ENCODE measurements at places on chromosomes 13 and 19. TPM values are rescaled to one million over a fixed set of nuclear protein-coding genes. Genes with fewer than 3 reads are reported as not detected.

The GNG7 gene
- 9.2 TPM for total RNA-seq

The CRTC1 gene
- 2.1 TPM for total RNA-seq

The GRK1 gene
- total RNA-seq, result 0.07 TPM

The WDR87 gene
- not detected for total RNA-seq

The ZNF235 gene
- 4.2 TPM for total RNA-seq

DNA sequence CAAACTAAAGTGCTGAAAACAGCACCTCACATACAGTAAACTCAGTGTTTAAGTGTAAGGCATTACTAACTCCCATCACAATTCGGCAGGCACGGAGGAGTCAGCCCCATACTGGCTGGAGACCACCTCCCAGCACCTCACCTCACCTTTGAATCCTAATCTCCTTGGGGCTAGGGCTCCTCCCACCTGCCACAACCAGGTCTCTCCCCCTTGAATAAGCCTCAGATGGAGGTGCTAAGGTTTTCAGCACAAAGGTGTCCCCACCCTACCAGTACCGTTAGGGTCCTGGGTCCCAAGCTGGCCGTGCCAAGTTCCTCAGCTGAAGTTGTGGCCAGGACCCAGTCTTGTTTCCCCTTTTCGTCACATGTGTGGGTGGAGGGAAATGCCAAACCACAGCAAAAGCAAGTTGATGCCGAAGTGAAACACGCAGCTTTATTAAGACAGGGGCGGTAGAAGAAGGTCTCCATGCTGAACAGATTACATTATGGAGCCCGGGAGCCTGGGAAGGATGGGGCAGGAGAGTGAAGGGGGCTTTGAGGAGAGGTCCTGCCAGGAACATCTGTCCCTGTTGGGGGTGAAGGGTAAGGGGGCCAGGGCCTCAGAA, at the start of gene IGFLR1:
IGFLR1 (minus strand) TSS at position 332 of the 604 bp plus-strand sequence. CDS start 1,272 bp downstream, outside the sequence.
- DNase-seq, result no peak
